ENCODE measurements at places on chromosomes 4 and X.

GRCh38 chr4:101418055-101418454 is 70.7 kb upstream of the PPP3CA start:
- DNase-seq = peak; percentile 53

DNA sequence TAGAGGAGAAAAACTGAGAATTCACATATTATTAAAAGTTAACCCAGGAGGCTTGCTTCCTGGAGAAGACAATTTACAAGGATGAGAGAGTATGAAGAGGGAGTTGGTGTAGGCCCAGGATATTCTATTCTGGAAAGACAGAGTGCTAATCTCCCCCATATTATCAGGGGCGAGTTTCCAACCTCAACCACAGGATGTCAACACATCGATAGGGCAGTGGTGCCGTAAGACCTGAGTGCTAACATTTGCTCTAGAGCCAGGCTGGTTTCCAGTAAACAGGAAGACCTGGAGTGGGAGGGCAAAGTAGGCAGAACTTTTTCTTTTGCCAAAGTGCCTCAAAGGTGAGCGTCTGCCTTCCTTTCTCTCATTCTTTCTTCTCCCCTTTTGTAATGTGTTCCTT is 2.8 kb upstream of the AWAT1 start:
- no peak for DNase-seq

GRCh38 chr4:39305912-39306677 is 60.1 kb downstream of the RFC1 start:
- DNase-seq = no peak

DNA sequence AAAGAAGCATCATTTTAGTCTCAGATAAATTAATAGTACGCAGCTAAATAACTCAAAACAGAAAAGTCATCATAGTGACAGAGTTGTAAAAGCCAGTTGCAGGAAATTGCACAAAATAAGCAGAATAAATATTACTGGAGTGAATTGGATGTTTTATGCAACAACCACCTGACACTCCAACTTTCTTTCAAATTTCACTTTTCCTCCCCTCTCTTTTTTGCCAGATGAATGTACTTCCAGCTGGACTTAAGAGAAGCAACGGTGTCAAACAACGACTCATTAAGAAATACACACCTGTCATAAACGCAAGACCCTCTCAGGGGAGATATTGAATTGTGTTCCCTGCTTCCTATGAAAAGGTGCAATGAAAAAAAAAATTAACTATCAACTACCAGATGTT is 120.2 kb upstream of the HCCS start:
- no peak for DNase-seq

DNA sequence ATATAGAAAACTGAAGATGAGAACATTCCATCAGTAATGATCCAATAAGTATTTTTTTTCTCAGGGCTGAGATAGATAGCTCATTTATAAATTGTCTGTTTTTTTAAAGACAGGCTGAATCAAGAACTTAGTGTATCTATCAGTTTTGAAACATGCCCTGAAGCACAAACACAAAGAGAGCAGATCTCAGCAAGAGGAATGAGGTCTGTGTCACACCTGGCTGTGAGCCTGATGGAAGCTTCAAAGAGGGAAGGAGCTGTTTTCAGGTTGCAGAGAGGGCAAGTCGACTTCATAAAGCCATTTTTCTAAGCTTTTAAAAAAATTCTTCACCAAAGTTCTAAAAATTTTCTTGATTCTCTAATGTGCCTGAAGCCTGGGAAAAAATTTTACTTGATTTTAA is 434.9 kb downstream of the PDGFC start:
- DNase-seq = no peak

DNA sequence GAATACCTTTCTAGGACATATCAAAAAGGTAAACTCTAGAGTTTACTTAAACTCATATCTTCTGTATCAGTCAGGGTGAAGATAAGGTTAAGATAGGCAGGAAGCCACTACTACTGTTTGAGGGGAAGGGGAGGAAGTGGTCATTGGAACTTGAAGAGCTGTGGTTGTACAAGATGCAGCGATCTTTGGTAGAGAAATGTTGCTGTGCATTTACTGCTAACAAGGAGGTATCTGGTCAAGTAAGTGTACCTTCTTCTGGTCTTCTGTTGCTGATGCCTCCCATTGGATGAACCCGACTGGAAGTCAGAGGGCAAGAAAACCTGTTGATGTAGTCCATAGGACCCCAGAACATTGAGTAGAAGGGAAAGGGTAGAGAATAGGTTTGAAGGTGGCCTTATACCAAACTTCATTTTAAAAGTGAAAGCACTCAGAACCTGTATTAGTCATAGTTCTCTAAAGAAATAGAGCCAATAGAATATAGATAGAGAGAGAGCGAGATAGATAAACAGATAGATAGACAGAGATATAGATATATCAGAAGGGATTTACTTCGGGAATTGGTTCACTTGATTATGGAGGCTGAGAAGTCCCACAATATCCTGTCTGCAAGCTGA is 47.9 kb upstream of the TSPAN5 start:
- DNase-seq = peak; percentile 35

- no peak for DNase-seq
These were observed 114.6 kb upstream of the PUDP start for GRCh38 chrX:7262551-7262950.

- no peak for DNase-seq
These were observed 888.9 kb downstream of the PCDH18 start for GRCh38 chr4:136643416-136643815.

DNA sequence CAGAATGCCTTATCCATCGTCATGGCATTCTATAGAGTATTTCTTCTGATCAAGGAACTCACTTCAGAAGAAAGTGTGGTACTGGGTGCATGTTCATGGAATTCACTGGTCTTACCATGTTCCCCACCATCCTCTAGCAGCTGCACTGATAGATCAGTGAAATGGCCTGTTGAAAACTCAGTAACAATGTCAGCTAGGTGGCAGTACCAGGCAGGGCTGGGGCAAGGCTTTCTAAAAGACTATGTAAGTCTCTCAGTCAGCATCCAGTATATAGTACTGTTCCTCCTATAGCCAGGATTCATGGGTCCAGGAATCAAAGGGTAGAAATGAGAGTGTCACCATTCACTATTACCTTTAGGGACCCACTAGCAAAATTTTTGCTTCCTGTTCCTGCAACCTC is 15.8 kb upstream of the LDB2 start:
- DNase-seq = no peak

- DNase-seq = no peak
These were observed 7.4 kb downstream of the H2BW2 start for GRCh38 chrX:104047171-104047570.

GRCh38 chrX:26262121-26262523 is 46.2 kb downstream of the MAGEB5 start:
- no peak for DNase-seq

GRCh38 chr4:98778206-98778605 is 119.8 kb upstream of the TSPAN5 start:
- DNase-seq = no peak

- DNase-seq = no peak
These were observed 41.6 kb upstream of the CXorf38 start for GRCh38 chrX:40688929-40689328.

DNA sequence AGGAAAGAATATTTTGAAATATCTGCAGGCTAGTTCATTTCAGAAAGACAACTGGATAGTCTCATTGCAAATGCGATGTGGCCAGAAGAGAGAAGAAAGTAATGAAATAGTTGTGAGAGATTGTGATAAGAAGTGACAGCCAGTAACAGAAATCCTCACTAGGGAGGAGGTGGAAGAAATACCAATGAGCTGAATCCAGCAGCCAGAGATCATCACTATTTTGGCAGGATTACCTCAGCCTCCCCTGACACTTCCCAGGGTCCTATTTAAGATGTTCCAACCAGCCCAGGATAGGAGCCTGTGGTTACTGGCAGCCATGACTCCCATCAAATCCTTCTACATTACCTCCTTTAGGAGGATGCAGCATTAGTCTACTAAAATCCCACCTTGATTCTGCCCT is 76.7 kb upstream of the ARHGAP24 start:
- no peak for DNase-seq

GRCh38 chr4:156751486-156751885 is 220.1 kb downstream of the PDGFC start:
- DNase-seq = no peak

GRCh38 chr4:3481783-3482393 is 18.8 kb downstream of the DOK7 start:
- no peak for DNase-seq

DNA sequence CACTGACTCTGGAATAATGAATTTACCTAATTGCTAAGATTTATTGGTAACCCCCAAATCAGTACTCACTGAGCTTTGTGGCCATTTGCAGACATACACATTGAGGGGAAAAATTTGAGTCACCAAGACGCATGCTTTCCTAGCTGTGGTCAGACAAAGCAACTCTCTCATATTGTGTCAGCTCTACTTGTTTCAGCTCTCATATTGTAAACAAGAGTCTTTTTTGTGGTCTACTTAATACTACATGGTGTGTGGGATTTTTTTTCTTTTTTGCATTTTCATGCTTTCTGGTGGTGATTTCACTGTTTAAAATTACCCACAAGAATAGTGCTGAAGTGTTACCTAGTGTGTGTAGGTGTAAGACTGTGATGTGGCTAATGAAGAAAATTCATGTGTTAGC is 428.2 kb upstream of the GALNT7 start:
- DNase-seq = no peak

DNA sequence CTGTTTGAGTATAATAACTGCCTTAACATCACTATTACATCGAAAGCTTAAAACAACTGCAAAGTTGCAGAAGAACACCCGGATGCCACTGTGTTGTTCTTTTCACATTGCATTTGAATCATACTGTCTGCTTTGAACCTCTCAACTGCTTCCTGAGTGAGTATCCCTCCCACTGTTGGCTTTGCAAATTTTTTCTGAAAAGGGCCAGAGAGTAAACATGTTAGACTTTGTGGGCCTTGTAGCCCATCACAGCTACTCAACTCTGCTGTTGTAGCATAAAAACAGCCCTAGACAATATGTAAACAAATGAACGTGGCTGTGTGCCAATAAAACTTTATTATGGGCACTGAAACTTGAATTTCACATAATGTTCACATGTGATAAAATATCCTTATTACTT is 76.1 kb downstream of the NSG1 start:
- DNase-seq = no peak

GRCh38 chrX:50920132-50920531 is 9.6 kb downstream of the BMP15 start:
- no peak for DNase-seq

DNA sequence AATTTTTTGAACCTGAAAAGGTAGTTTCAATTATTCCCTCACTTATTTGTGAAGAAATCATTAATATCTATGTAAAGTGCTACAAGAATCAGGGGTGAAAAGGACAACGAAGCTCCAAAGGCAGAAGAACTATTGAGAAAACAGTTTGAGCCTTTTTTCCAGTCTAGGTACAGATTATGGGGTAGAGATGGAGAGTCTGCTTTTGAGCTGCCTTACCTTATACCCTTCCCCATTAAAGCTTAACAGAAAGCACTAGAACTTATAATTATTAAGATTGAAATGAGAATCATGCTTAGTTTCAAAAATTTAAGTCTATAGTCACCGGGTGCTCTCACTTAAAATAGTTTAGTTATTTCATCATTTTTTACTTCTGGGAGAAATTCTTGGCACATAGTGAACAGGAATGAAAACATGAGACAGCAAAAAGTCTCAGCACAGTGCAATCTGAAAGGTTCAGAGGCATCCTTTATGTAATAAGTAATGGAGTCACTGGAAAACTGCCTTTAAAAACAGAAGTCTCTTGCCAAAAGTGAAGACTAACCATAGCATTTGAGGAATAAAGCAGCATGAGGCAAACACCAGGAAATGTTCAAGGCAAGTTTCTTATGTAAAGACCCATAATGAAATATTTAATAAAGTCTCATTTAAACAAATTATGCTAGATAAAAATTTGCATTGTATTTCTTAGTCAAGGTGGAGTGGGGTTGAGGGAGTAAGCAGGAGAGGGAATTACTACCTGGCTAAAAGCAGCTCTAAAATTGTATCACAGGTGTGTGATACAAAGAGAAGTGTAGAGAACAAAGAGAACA is 5.1 kb upstream of the DCLK2 start:
- no peak for DNase-seq

GRCh38 chrX:38831949-38832348 is 30.7 kb downstream of the MID1IP1 start:
- DNase-seq = no peak

- DNase-seq = no peak
These were observed 322.9 kb downstream of the BCOR start for GRCh38 chrX:39774774-39775328.

DNA sequence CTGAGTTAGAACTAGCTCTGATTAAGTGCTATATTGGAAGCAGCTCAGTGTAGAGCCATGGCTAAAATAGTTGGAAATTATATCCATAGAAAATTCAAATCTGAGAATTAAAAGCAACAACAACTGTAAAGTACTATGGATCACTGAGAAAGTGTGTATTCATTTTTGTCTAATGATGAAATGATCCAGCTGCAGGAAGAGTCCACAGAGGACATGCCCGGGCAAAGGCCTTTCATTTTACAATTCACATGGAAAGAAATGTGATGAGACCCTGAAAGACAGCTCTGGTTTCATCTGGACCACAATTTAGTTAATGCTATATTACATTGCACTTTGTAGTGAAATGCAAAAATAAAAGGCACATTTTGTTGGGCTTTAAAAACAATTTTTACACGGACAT is 196.8 kb upstream of the FAT1 start:
- no peak for DNase-seq

DNA sequence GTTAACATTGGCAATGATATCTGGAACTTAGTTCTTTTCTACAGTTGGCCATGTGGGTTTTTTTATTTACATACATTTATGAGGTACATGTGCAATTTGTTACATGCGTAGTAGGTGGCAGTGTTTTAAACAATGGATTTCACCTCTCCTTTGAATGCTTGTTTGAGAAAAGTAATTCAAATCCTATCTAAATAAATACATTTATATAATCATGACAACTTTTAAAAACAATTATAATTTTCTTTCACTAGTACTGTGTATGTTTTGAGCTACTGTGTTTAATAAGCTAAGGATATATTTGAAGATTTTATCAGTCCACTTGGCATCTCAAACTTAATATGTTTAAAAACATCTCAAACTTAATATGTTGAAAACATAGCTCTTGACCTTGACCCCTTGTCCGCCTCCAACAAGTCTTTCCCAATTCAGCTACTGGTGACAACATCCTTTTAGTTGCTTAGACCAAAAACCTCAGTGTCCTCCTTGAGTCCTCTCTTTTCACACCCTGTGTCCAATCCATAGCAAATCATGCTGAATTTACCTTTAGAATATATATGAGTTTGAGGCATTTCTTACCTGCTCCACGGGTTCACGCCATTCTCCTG is 14.5 kb downstream of the GUCY1B1 start:
- DNase-seq = no peak

DNA sequence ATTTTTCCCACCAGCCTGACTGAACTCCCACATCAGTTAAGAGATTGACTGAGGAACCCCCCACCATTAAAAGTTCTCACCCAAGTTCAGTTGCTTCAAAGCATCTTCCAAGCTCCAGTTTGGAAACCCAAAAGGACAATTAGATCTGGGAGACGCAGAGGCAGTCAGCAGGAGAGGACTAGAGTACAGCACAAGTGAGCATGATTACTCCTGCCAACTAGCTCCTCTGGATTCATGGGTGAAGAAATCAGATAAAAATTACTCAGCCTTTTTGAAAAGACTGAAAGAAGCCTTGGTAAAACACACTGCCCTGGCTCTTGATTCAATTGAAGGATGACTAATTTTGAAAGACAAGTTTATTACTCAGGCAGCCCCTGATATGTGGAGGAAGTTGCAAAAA is 297.5 kb downstream of the ADAM29 start:
- DNase-seq = no peak

- DNase-seq = no peak
These were observed 63.7 kb upstream of the ESX1 start for GRCh38 chrX:104318330-104319009.

Measured in activated gamma-delta T cell treated with Interleukin-2 at 50 U/mL for 16 hours (primary cell).